ENCODE measurements at places on chromosomes 12 and 14.

- no peak for DNase-seq
These were observed 20.1 kb upstream of the KRT7 start for GRCh38 chr12:52212701-52213563.

- no peak for DNase-seq
These were observed 134.4 kb downstream of the DACT1 start for GRCh38 chr14:58772116-58772515.

DNA sequence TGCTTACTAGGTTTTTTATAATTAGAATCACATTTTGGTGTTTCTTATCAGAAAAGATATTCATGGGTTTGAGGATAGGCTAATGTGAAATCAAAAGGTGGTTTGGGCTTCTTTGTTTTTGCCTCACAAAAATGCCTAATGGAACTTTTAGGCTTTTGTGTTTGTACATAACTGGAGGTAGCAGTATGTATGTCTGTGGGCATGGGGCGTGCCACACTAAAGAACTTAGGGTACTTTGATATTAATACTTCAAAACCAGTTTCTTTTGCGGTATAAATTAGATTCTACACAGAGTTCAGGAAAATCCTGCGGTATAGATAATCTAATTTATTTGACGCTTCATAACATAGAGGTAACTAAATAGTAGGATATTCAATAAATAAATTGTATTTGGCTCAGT lies 1.9 kb downstream of the ETV6 start:
- no peak for DNase-seq

- no peak for DNase-seq
These were observed 20.8 kb downstream of the SERPINA1 start for GRCh38 chr14:94367347-94368242.

DNA sequence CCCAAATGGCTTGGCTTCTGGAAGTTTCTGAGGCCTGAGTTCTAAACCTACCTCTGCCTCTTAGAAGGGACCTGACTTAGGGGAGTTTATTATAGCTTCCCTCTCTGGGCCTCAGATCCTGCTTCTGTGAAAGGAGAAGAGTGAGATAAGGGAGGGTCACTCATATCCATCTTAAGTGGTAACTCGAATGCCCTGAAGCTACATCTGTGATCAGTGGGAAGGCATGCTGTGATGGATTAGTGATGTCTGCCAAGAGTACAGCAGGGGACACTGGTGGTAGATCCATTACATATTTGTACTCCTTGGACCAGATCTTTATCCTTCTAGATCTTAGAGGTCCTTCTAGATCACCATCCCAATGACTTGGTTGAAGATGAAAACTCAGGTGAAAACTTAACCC lies 97.8 kb upstream of the NOS1 start:
- no peak for DNase-seq

GRCh38 chr12:121295746-121296617 lies 527 bp downstream of the CAMKK2 start:
- peak; percentile 17 for DNase-seq

DNA sequence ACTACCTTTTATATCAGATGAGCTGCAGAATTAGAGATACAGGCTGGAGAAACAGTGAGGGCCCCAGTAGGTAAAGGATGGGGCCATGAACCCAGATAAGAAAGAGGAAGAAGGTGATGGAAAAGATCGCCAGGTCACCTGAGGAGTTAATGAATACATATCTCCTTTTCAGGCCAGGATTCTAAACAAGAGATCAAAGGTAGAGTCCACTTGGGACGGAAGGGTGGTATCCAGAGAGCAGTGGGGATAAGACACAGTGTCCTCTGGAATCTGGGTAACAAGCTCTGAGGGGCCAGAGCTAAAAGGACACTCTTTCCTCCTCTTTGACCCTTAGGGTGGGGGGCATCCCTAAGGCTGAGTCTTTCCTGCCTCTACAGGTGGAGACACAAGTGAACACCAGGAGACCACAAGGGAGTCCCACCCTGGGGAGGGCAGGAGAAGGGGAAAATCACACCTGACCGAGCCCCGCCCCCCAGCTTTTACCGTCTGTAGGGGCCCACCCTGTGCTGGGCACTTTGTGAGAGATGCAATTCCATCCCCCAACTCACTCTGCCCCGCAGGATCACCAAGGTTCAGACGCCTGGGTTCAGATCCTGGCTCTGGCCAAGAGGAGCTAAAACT lies 27.3 kb downstream of the SERPINA1 start:
- DNase-seq: no peak

DNA sequence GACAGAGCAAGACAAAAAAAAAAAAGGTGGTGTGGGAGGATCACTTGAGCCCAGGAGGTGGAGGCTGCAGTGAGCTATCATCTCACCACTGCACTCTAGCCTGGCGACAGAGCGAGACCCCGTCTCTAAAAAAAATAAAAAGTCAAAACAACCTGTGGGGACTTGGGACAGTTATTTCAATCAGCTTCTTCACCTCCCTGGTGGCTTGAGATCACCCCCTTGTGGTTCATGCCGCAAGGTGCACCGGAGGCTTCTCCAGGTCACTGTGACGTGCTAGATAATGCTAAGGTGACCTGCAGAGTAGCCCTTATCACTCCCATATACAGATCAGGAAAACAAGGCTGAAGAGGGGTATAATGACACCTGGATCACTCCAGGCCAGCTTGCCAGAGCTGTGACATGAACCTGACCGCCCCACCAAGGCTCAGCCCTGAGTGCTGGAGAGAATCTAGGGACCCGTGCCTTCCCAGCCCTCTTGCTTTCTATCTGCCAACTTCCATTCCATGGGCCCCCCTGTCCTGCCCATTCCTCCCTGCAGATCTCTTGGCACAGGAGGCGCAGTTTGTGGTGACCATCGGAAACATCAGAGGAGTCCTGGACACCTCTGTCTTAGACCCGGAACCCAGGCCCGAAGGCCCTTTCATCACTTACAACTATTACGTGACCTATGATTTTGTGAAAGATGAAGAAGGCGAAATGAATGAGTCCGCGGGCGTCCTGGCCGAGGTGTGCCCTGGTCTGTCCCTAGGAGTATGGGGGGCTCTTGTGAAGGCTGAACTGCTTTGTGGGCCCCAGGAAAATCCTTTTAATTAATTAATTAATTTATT lies 8.1 kb downstream of the LRRC43 start:
- peak; percentile 50 for DNase-seq

- no peak for DNase-seq
These were observed 427.6 kb downstream of the ZFP36L1 start for GRCh38 chr14:68365228-68365627.

GRCh38 chr14:98169170-98169587 lies 1102.8 kb downstream of the BCL11B start:
- DNase-seq: no peak

GRCh38 chr12:95918194-95918993 lies 24.0 kb downstream of the CCDC38 start:
- peak; percentile 5 for DNase-seq

DNA sequence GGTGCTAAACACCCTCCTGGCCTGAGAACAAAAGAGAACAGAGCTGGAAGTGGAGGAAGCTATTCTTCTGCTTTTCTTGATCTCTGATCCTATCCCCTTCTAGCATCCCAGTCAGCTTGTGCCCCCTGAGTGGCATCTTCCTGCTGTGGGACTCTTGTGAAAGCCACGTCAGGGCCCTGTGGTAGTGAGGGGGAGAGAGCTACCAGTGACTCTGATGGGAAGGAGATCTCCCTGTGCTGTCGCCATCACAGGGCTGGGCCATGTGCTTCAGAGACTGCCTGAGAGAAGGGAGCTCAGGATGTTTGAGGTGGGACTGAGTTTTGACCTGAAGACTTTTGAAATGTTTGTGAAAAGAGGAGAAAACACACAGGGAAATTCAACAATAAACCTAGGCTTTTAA lies 107.6 kb upstream of the FUT8 start:
- no peak for DNase-seq

- no peak for DNase-seq
These were observed 42.4 kb upstream of the SGPP1 start for GRCh38 chr14:63770187-63770807.

DNA sequence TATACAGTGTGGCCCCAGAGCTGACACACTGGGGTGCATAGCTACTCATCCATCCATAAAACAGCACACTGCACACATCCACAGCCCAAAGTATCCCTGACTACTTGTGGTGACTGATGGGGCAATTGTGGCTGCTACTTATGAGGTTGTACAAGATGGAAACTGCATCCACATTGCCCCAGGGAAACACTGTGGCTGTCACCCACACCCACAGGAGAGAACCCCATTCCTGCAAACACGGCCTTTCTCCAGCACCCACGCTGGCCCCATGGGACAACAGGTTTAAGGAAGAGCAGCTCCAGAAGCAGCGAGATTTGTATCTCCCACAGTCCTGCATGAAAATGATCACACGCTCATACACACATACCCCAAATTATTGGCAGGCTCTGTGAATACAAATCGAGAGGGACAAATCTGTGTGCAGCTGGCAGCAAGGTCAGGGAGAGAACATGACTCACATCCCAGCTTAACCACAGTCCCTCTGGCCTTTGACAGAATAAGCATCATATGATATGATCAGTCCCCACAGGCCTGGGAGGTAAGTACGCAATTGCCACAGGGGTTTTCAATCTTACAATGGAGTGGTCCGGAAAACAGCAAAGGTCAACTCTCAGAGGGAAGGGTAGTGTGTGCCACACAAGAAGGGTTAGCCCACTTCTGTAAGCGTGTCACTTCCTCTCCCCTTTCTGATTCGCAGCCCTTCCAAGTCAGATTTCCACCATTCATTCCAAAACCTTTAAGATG lies 61.9 kb downstream of the ESR2 start:
- no peak for DNase-seq

DNA sequence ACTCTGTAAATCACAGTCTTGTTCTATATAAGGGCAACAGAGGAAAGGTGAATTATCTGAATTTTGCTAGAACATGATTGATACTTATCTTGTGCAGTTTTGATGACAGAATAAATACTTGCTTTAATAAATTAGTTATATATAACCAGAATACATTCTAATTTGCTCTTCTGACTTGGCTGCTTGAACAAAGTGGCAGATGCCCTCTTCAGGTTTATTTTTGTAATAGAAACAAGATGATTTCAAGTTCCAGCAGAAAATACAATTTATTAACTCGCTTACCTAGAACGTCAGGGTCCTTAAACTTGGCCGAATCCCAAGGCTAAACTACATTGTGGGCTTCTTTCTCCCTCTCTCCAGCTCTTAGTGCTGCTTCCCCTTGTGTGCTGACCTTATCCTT lies 57.6 kb upstream of the SSTR1 start:
- no peak for DNase-seq

GRCh38 chr14:71060274-71060673 lies 153.0 kb downstream of the PCNX1 start:
- DNase-seq: no peak

GRCh38 chr12:73221398-73221797 lies 949.2 kb downstream of the TRHDE start:
- no peak for DNase-seq

GRCh38 chr14:97924922-97925613 lies 1127.9 kb downstream of the VRK1 start:
- no peak for DNase-seq

- no peak for DNase-seq
These were observed 41.5 kb upstream of the LTBP2 start for GRCh38 chr14:74653386-74654138.

DNA sequence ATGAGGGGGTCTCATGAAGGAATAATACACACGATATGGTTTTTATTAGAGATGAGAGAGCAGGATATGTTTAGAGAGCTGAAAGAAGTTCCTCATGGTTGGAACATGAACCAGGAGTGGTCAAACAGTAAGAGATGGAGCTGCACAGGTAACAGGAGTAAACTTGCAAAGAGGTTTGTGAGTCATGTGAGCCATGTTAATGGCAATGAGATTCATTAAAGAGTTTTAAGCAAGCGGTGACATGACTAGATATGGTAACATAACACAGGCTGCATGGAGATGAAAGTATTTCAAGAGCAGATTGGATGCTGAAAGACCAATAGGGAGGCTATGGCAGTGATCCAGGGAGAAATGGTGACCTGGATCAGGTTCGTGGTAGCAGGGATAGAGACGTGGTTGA lies 62.6 kb upstream of the SSTR1 start:
- DNase-seq: no peak

- DNase-seq: no peak
These were observed 240.4 kb downstream of the ASCL1 start for GRCh38 chr12:103197725-103198388.

- no peak for DNase-seq
These were observed 125.9 kb downstream of the PAPOLA start for GRCh38 chr14:96627811-96628775.

DNA sequence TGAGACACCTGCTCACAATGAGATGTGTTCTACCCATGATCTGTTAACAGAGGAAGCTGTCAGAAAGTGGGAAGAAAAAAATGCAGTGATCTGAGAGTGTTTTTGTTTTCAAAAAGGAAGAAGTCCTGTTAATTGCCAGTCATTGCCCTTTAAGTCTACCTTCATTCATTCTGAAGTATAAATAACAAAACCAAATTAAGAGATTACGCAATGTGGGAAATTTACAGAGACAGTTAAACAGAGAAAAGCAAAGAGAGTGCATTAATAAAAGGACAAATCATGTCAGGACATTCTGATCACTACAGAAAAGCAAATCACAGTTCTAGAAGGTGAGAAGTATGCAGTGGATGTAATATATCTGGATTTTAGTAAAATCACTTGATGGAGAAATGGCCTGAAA lies 154.2 kb downstream of the NRXN3 start:
- no peak for DNase-seq

GRCh38 chr14:55352201-55352600 lies 59.4 kb downstream of the ATG14 start:
- no peak for DNase-seq

DNA sequence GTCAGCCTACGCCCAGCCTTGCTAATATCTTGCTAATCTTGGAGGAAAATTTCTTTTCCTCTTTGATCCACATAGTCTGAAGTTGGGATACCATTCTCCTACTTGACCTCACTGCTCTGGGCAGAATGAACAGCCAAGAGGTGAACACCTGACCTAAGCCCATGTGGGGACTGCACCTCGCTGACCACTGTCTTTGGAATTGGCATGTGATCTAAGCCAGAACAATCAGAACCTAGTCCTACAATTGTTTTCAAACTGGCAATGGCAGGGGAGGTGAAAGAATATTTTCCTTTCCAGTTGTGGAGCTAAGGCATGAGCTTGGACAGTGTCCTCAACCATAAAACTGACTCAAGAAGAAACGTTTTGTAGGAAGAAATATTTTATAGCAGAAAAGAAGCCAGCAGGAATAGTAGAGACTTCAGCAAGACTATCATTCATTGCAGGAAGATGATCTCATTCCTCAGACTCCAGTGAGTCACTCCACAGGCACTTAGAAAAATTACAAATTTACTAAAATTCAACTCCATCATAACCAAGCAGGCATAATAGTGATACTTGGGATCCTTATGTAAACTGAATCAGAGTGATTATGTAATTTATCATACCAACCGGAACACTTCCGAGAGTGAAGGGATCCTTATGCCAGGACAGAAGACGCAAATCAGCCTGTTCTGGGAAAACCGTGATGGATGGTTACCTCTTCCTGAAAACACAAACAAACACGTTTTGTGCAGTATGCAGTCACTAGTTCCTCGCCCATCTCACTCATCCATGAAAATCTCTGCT lies 14.7 kb downstream of the PTPRO start:
- DNase-seq: no peak

Measured in stimulated activated CD4-positive, alpha-beta T cell treated with anti-CD3 and anti-CD28 coated beads, Interleukin-15, amount 100 ng/mL, for 1 hour (primary cell).